Stimulated activated CD4-positive, alpha-beta T cell treated with anti-CD3 and anti-CD28 coated beads, Interleukin-2, amount 100 ng/mL, for 4 hours (primary cell): ENCODE measurements at places on chromosomes 12 and 14.

- DNase-seq = no peak
Measured at GRCh38 chr12:66197495-66197921, 8.5 kb downstream of the IRAK3 start.

- DNase-seq = no peak
Measured at GRCh38 chr12:53935383-53936341, 3.0 kb upstream of the HOXC13 start.

GRCh38 chr12:44059476-44059875 is 223.6 kb downstream of the TMEM117 start:
- no peak for DNase-seq

DNA sequence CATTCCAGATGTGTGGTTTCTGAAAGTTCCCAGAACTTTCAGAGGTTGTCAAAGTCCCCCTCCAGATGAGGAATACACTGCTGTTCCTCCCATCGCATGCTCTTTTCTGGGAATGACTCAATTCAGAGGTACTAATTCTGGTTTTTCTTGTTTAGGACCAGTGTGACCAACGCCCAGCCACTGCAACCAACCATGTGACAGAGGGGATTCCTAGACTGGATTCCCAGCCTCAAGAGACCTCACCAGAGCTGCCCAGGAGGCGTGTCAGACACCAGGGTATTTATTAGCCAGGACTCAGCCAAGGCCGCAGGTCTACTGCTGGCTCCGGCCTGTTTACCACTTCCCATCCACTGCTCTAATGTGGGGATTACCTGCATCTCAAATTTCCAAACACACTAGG is 24.2 kb downstream of the TRAFD1 start:
- DNase-seq = no peak

GRCh38 chr12:102478405-102479098 is 1.8 kb downstream of the IGF1 start:
- no peak for DNase-seq

DNA sequence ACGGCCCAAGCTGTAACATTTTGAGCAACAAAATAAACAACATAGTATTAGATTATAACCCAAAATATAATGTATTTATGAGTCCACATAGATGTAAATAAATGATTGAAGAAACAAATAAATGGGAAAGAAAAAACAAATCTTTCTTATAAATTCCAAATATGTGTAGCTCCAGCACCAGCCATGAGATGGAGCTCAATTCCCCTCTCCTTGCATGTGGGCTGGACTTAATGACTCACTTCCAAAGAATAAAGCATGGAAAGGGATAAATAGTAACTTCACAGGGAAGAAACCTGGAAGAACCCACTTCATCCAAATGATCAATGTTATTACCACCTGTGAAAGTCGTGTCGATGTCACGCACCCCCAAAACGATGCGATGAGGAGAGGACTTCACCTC is 158.8 kb downstream of the RPAP3 start:
- DNase-seq = no peak

GRCh38 chr12:85820101-85820500 is 16.1 kb downstream of the RASSF9 start:
- DNase-seq = no peak

DNA sequence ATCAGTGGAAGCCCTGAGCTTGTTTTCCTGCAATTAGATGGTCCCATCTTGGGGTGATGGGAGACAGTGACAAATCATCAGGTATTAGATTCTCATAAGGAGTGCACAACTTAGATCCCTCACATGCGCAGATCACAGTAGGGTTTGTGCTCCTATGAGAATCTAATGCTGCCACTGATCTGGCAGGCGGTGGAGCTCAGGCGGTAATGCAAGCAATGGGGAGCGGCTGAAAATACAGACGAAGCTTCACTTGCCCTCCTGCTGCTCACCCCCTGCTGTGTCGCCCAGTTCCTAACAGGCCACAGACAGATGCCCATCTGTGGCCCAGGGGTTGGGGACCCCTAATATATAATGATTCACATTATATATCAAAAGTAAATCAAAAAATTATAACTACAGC is 258.8 kb upstream of the USP15 start:
- no peak for DNase-seq

DNA sequence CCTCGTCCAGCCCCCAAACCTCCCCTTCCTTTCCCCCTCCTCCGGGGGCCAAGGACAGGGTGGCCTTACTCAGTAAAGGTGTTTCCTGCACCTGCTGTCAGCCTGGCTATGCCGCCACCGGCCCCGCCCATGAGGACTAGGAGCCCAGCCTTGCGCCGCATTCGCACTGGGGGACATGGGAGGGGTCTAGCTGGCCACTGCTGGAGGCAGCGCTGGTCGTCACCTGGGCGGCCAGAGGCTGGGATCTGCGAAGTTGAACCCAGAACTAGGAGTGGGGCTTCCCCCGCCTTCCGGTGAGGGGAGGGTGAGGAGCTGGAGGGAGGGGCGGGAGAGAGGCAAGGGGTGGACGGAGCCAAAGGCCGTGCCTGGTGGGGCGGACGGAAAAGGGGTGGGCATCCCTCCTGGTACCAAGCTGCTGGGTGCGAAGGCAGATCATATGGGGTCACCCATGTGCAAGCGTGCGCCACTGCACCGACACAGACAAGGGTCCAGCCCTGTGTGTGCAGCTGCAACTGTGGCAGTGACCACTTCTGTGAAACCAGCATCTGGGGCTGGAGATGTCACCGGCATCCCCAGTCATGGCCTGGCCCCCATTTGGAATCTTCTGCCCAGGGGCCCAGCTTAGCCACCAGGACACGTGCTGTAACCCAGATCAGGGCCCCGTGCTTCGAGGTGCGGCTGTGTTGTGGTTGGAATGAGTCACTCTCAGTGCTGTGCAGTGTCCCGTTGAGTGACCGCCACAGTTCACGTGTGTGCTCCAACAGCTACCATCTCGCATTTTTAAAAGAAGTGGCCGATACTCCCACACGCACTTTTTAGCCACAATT is 8.5 kb downstream of the AMN start:
- no peak for DNase-seq

GRCh38 chr12:81329085-81329484 is 251.2 kb downstream of the ACSS3 start:
- DNase-seq = no peak

DNA sequence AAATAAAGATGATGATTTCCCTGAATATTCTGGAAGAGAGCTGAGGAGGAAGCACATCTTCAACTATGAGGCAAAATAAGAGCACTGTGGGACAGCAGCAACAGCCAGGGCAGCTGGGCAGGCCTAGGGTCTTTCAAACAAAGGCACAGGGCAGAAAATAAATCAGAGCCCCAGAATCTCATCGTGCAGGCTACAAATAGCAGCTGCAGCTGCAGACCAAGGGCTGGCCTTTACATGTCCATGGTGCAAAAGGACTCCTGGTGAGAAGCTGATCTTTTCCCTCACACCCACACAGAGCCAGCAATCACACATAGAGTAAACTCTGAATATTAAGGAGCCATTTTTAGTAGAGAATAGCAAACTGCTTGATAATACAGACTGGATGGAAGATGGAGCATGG is 13.6 kb upstream of the MYBPC1 start:
- DNase-seq = no peak

DNA sequence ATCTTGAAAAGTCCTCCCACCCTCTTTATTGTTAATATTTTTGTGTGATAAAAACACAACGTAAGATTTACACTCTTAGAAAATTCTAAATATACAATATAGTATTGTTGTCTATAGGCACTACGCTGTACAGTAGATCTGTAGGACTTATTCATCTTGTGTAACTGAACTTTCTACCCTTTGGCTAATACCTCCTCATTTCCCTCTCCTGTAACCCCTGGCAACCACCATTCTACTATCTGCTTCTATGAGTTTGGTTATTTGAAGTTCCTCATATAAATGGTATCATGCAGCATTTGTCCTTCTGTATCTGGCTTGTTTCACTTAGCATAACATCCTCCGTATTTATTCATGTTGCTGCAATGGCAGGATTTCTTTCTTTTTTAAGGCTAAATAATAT is 5.2 kb upstream of the CLEC9A start:
- no peak for DNase-seq

DNA sequence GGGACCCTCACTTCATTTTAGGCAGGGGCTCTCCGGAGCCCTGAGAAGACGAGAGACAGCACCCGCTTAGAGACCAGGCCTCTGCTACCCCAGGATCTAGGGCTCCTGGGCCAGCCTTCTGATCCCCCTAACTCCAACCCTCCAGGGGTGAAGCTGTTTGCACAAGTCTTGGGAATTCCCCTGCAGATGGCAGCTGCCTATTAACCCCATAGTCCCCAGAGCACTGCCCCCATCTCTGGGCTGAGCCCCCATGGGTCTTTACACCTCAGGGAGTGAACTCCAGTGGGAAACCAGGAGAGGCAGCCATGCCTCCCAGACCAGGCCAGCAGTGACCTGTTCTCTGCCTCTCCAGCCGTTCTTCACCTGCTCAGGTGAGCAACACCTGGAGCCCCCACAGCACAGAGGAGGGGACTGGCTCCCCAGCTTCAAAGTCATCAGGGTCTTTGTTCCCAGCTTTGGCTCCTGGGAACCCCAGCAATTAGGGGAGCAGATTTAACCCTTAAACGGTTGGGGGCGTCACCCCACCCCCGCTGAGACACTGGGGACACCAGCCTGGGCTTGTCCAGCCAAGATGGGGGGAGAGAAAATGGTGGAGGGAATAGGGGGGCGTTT is 2.3 kb downstream of the WNT10B start:
- DNase-seq = no peak

GRCh38 chr12:4562034-4562657 is at the start of gene DYRK4:
TSS of gene DYRK4 (plus strand) at chr12:4562208. CDS start at chr12:4562246, 38 bp downstream.
- DNase-seq = no peak
